ENCODE measurements at places on chromosomes 7 and 10.

DNA sequence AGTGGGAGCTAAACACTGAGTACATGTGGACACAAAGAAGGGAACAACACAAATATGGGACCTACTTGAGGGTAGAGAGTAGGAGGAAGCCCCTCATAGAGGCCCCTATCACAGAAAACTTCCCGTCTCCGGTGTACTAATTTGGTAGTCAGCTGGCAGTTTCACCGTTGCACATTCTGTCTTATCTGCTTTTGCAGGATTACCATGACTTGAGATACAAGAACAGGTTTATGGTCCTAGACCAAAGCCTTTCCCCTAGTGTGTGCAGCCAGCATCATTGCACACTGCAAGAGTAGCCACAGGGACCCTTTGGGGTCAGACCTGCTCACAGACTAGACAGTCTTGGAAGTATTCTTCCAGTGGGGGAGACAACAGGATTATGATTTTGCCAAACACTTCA is 5.9 kb upstream of the IFIT1B start:
- DNase-seq, result no peak

GRCh38 chr10:128124813-128125403 is 1.3 kb downstream of the MKI67 start:
- no peak for DNase-seq

GRCh38 chr10:126902157-126902556 is 3.1 kb upstream of the DOCK1 start:
- DNase-seq, result no peak

GRCh38 chr10:91759581-91759986 is 38.6 kb upstream of the TNKS2 start:
- DNase-seq, result no peak

DNA sequence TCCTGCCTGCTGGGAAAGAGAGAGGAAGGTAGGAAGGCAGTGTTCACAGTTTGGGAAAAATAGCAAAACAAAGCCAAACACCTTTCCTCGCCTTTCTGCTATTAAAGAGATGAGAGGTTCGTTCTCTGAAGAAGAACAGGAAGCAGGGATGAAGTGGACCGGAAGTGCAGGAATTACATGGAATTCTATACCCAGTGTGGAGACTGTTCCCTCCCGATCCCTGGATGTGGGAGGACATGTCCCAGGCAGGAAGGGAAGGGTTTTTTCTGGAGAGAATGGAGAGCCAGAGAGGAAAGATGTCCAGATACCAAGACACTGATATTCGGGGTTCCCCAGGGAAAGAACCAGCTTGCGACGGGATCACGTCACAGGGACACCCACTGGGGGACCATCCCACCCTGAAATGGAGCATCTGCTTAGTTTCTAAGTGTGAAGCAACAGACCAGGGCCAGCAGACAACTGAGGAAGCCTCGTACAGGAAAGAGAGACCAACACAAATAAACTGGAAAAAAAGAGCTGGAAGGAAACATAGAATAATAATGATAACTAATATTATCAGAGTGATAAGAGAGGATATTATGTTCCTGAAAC is 187.6 kb downstream of the PRPF18 start:
- DNase-seq, result no peak

GRCh38 chr10:90930070-90930837 is 9.4 kb upstream of the ANKRD1 start:
- peak; percentile 34 for DNase-seq

DNA sequence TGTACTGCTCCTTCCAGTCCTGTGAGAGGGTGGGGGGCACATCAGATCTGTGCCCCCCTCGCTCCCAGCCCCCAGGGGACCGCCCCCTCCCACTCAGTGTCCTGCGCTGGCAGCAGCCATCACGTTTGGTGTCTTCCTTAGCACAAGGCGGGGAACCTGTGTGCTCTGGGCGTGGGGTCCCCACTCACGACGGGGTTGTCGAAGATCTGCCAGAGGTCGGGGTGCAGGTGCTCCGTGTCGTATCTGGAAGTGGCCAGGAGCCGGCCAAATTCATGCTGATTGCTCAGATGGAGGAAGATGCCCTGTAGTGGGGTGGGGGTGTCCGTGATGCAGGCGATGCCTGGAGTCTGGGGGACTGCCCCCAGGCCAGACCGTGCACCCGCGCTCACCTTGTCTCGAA is 7.2 kb downstream of the PLOD3 start:
- DNase-seq, result no peak

GRCh38 chr7:43362652-43363034 is 220.3 kb upstream of the STK17A start:
- DNase-seq, result peak; percentile 15

DNA sequence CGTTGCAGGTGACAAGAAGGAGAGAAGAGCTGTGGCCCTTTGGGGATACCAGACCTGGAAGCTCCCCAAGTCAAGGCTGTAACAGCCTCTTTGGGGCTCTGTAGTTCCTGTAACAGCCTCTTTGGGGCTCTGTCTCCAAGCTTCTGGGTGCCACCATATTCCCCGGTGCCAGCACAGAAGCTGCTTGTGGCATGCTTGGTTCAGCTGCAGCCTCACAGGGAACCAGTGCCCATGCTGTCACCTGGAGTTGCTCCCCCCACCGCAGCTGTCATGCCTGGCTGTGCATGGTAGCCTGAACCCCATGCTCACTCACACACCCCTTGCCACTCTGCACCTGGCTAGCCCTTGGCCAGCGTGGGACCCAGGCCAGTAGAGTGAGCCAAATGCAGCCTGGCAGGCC is 109.1 kb downstream of the ELAPOR2 start:
- DNase-seq, result no peak

DNA sequence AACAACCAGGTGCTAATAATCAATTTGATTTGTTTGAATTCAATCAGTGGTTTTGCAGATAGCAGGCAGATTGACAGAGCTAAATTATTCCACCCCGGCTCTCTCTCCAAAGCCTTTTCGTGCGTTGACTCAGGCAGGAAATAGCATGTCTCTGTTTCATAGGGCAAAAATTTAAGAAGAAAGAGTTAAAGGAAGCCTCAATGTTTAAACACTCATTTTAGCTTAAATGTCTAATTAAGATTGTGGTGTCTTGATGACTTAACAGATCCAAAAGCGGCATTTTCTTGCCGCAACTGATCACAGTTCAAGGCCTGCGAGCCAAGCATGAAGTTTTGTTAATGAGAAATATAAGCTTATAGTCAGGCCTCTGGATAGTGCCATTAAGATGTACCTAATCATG is 1051.1 kb upstream of the AUTS2 start:
- no peak for DNase-seq

GRCh38 chr7:115549910-115550309 is 480.7 kb downstream of the TFEC start:
- no peak for DNase-seq

DNA sequence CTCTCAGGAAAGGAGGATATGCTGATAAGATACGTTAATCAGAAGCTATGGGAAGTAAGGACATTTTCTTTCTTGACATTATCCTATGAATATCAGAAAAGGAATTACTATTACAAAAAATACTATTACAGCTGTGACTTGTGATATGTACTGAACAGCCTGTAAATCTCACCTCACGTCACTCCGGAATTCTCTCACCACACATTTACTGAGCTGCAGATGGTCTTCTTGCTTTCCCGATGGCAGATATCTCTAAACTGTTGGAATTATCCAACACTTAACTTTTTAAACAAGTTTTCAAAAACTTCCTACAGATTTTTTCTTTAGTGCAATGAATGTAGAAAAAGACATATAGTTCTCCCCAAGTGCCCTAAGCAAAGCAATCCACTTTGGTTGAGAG is 313.4 kb downstream of the GPR37 start:
- DNase-seq, result no peak

DNA sequence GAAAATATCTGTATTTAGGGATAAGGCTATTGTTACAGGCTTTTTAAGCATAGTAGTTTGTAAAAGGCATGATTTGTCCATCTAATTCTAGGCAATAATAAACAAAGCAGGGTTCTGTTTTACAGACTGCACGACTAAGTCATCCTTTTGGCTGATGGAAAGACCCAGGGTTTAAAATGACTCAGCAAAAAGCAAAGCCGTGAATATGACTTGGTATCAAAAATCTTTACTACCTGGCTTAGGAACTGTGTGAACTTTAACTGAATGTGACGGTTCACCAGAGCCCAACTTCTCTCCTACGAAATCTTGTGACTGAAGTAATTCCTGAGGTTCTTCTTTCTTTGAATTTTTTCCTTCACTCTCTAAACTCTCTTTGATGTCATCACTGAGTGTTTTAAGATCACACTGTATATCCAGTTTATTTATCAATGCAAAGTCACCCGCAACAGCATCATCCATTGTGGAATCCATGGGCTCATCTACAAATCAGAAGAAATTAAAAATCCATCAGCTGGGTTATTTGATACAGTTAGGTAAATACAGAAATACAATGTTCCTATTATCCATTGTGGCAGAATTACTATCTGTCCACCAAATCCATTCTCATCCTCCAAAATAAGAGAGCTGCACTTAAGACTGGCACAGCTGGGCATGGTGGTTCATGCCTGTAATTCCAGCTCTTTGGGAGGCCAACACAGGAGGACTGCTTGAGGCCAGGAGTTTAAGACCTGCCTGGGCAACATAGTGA is 17.0 kb downstream of the ATE1 start:
- no peak for DNase-seq

DNA sequence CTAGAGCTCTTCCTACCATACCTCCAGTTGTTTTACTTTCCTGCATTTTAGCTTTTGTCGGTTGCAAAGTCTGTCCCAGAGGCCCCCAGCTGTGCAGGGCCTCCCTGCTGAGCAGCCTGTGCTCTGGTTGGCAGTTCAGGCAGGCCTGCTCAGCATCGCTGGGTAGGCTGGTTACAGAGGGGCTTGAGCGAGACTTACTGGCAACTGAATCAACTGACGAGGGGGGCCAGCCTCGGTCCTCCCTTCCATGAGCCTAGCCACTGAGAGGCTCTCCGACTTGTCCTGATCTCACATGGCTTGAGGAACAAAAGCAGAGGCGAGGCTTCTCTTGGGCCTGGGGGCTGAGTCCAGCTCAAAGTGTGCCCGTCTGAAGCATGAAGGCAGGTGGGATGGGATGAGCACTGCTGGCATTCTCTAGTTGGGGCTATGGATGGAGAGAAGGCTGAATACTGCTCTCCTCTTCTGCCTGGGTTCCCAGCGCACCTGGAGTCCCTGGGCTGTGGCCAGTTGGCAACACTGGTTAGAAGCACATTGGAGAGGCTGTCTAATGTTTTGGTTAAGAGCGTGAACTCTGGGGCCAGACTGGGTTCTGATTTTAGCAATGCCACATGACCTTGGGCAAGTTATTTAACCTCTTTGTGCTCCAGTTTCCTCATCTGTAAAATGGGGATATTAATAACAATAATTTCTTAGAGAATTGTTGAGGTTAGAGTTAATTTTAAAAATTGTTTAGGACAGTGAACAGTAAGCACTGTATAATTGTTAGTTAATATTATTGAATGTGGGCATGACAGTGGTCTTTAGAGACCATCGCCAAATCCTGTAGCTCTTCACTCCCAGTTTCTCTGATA is 6.9 kb upstream of the SFRP5 start:
- no peak for DNase-seq

Data from hindlimb muscle (tissue), 1 donor.